ENCODE measurements at places on chromosomes 4 and X.

DNA sequence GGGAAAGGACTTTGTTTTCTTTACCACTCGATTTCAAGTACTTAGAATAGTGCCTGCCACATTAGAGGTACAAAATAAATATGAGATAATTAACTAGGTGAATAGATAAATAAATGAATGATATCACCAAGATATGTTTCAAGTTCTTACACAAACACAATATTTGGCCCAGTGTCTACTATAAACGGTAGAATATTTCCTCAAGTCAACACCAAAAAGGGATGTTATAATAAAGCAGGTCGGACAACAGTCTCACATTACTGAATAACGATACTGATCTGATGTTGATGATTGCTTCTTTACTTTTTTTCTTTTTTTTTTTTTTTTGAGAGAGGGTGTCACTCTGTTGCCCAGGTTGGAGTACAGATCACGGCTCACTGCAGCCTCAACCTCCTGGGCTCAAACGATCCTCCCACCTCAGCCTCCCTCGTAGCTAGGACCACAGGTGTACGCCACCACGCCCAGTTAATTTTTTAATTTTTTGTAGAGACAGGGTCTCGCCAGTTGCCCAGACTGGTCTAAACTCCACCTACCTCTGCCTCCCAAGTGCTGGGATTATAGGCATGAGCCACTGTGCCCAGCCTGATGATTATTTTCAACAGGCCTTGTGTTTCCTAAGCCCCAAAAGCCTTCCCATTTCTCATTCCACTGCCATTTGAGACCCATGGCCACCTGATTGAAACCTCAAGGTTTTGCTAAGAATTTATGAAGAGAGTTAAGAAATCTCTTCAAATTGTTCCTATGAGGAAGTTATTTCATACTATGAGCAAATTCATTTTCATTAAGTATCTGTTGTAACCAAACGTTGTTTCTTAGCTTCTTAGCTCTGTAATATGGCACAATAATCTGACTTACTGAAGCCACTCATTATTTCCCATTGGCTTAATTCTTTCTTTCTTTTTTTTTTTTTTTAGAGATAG is 2.3 kb downstream of the MANBA start:
- no peak for DNase-seq

DNA sequence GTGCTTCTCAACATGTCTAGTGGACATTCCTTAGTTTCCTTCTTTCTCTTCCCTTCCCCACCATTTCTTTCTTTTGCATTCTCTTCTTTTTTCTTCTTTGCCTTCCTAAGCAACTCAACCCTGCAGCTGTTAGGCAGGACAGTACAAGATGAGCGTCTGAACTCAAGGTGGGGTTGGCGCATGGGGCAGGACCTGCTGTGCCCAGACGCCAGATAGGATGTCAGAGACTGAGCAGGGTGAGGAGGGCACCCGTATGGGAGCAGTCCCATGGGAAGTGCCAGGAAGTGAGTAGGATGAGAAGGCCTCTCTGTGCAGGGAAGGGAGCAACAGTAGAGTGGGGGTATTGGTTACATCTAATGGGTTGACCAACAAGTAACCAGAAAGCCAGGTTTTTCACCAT is 38.1 kb upstream of the ZNF827 start:
- no peak for DNase-seq

GRCh38 chrX:68419975-68420374 is 13.3 kb downstream of the OPHN1 start:
- DNase-seq, result no peak

DNA sequence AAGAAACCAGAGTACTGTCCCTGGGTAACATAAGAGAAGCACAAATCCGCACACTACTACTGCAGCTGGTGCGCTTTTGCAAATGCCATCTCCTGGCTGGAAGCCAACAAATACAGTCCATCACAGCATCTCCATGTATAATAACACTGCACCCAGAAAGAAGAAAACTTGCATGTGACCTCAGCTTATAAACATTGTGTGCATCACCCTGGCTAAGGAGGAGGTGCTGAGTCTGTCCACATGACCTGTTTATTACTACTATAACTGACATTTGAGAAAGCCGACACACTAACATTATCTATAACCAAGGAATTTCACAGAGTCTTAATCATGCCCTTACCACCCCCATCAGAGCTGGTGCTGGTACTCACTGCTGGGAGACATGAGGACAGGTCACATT is 516.8 kb downstream of the CFAP47 start:
- DNase-seq, result no peak

- DNase-seq, result no peak
Observed at GRCh38 chrX:54427837-54428424, 12.3 kb upstream of the TSR2 start.

DNA sequence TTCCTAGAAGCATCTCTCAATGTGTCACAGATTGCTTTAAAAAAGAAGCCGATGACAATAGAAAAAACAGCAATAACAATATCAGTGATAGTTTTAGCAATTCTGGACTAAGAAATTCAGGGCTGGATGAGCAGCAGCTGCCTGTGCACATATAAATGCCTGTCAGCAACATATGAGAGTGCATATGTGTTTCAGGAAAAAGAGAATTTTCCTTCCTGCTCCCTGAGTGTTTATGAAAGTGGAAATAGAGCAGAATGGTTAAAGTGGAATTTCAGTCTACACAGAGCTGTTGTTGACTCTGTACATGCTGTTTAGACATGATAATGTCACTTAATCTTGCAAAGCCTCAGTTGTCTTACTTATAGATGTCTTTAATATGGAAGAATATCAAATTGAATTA is 164.4 kb upstream of the PCDH7 start:
- no peak for DNase-seq

GRCh38 chrX:114361076-114361725 is 222.7 kb upstream of the HTR2C start:
- no peak for DNase-seq

DNA sequence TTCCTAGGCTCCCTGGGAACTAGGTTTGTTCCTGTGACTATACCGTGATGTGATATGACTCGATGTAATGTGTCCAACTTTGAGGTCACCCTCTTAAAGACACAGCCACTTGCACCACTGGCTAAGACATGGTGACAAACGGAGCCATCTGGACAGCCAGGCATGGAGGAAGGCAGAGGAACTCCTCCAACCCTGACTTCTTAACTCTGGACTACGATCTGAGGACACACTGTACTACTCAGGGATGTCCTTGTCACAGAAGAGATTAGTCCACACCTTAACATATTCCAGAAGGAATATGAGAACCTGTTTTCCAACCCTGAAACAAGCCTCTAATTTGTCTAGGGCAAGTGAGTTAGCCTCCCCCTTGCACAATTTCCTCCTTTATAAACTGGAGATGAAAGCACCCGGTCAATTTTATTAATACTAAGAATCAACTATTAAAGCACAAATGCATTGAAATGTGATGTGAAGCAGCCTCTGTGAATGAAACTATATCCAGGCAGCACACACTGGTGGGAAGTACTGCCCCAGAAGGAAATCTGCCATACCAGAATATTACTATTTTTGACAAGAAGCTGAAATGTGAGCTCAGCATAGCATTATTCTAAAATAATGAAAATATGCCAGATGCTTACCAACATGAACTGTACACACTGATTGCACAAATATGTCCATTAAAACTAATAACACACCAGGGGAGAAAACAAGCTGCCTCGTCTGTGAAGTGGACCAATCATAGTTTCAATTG is 47.3 kb downstream of the TSPAN5 start:
- DNase-seq, result no peak

DNA sequence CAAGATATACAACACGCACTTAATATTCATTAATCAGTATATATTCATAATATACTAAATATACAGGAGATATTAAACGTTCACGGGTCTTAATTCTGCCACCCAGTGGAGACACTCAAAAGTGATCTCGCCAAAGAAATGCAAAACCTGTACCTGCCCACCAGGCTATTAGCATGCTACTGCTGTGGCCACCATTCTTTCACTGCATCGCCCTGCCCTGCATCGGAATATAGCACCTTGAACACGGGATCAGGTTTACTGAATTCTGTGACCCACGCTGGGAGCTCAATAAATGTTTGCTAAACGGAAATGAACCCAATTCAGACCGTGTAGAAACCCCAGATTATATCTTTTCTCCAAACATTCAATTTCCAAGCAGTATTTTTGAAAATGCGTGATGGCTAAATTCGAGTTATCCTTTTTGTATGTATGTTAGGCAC is 840 bp upstream of the CLCN3 start:
- DNase-seq, result no peak

DNA sequence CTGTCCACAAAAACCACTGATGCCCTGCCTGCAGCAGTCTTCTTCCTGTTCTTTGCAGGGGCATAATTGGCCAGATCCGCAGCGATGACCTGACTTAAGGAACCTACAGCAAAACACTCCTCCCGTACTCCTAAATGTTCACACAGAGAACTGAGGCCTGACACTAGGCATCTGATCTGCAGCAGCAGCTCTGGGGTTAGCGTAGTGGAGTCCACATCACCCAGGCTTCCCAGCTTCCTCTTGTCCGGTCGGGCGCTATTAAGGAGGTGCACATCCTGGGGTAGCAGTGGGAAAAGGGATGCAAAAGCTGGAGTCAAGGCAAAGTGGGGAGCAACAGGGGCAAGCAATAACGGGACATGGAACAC is 758 bp downstream of the SCFD2 start:
- no peak for DNase-seq

DNA sequence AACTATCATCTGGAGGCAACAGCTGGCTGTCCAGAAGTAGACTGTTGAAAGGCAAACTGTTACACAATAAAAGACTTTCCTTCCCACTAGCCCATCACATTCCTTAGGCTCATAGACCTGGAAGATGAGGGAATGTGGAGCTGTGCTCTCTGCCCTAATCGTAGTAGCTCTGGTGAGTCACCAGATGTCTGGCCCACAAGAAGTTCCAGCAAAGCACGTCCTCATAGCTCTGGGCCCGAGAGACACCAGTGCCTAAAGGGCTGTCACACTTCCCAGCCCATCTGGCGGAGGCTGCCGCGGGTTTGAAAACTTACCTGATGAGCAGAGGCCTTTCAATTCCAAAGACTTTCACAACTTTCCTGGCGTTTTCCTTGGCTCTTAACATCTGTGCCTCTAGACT is 81.7 kb upstream of the STOX2 start:
- DNase-seq, result no peak
